ENCODE measurements at places on chromosomes 1 and 21. TPM values are rescaled to one million over a fixed set of nuclear protein-coding genes. Genes with fewer than 3 reads are reported as not detected.

- no peak for DNase-seq
Observed at GRCh38 chr1:89953131-89953626, 41.7 kb upstream of the ZNF326 start.

The PDC gene
- not detected for total RNA-seq

DNA sequence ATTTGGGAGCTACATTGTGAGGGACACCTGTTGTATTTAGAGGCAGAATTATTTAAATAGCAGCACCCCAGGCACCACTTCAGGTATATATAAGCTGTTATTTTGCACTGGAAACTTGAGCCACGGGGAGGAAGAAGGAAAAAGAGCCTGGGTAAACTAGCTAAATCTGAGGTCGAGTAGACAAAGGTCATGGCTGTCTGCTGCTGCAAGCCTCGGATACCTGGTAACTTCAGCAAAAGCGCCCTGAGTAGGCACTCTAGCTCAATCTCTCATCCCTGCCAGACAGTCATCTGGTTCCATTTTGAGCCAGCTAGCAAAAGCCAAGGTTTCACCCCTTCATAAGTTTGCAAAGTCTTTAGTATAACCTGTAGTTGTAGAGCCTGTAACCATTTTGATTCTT lies 101.9 kb upstream of the ZNF644 start:
- DNase-seq: no peak

- DNase-seq: no peak
Observed at GRCh38 chr1:84918726-84919336, 25.8 kb upstream of the LPAR3 start.

The MAP10 gene
- 2.4 TPM for total RNA-seq

The PFKFB2 gene
- 63.8 TPM for total RNA-seq

All from left lung (tissue), 14 donors.